ENCODE measurements at places on chromosomes 4 and X. TPM values are rescaled to one million over a fixed set of nuclear protein-coding genes. Genes with fewer than 3 reads are reported as not detected.
A peak's percentile ranks its signal among the peaks of the same experiment; 100 is the strongest.

SORCS2 gene
- total RNA-seq = 0.35 TPM

NHSL2 gene
- total RNA-seq = 1.3 TPM

SEC31A gene
- total RNA-seq = 108 TPM

IGSF1 gene
- total RNA-seq = 0.40 TPM

PRAF2 gene
- 5.4 TPM for total RNA-seq

SLC6A14 gene
- 0.05 TPM for total RNA-seq

CXCL11 gene
- not detected for total RNA-seq

GPRIN3 gene
- 0.40 TPM for total RNA-seq

HTN1 gene
- not detected for total RNA-seq

AMER1 gene
- total RNA-seq = 5.0 TPM

NUDT11 gene
- 0.08 TPM for total RNA-seq

TMEM156 gene
- total RNA-seq = 0.55 TPM

PRR32 gene
- total RNA-seq = not detected

ACE2 gene
- 1.5 TPM for total RNA-seq

DNA sequence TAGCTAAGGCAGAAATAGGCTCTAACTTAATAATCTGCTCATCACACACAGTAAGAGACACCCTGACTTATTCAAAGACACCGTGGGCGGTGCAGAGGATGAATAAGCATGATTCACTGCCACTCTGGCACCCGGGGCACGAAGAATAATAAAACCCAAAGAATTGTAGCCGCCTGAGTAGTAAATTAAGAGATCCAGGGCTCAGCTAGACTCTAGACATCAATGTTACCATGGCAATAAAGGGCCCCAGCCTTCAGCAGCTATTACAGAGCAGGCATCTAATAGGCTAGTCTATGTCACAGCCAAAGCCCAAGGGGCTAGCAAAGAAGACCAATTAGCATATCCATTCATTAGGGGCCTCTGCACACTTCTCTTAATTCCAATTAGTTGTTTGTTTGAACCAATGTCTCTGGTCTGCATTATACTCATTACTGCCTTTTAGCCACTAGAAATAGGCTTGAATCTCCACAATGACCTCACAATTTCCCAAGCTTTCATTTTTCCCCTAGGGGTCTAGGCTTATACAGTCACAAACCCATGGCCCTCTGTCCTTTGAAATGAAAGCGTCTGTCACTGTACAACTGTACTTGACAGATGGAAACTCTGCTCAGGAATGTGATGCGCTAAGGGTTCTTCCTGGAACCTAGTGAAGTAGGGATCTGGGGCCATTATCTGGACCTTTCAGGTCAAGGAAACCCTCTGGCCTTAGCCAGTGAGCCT is 3.0 kb upstream of the ATP1B4 start:
- DNase-seq = no peak

DNA sequence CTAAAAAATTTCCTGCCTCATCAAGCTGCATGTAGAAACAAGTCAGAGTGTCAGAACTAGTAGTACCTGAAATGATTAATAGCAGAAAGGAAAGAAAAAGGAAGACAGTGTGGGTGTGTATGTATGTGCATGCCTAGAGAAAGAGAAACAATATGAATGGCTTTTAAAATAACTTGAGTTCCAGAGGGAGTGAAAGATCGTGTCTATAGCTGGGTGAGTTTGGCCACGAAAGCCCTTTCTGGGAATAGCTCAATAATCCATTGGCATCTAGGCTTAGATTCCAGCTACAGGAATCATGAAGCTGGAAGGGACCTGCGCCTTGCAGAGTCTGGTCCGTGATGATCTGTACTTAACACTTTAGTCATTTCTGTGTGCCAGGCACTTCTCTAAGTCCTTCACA is 195.6 kb downstream of the RAPGEF2 start:
- no peak for DNase-seq

DNA sequence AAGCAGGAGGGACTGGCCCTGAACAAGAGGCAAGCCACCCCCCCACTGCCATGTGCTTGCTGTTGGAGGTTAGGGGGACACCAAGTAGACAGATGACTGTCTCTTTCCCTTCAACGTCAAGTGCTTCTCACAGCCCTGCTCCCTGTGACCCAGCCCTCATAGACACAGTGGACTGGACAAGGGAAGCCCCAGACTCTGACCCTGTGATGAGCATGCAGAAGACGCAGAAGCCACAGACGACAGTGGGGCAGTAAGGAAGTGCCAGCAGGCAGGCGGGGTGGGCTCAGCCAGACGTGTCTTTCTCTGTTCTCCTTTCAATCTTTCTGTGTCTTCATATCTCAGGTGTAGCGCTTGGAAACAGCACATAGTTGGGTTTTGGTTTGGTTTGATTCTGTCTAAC is 2.4 kb upstream of the L1CAM start:
- no peak for DNase-seq

DNA sequence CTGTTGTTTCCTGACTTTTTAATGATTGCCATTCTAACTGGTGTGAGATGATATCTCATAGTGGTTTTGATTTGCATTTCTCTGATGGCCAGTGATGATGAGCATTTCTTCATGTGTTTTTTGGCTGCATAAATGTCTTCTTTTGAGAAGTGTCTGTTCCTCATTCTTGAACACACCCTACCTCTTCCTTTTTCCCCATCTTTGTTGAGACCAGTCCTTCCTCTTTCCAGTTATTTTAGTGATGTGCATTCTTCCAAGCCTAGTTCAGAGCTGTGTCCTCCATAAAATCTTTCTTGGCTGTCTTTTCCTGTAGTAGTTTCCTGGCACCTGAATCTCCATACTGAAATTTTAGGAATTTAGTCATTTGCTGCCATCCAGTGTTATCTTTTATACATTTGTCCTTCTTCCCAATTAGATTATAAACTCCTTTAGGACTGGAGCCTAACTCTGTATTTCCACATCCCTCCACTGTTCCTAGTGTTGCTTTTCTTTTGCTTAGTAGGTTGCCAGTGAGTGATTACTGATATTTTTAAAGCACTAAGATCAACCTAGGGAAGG is 11.4 kb downstream of the FHIP1A start:
- DNase-seq = no peak

GRCh38 chrX:49039598-49040375 is 3.4 kb downstream of the TFE3 start:
- DNase-seq = peak; percentile 64

DNA sequence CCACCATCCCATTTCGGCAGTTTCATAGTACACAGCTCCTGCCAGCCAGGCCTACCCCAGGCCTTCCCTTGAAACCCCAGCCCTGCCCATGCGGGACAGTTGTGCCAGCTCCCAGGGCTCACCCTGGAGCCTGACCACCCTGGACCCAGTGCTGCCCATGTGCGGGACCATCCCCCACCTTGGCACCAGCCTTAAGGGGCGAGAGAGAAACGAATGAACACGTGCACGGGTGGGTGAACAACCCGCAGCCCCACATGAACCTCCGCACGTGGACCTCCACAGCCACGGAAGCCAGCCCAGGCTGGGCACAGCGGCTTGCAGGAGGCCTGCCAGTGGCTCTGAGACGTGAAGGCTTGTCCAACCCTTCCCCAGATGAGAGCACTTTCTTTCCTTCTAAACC is 76.0 kb upstream of the MXD4 start:
- peak; percentile 38 for DNase-seq

DNA sequence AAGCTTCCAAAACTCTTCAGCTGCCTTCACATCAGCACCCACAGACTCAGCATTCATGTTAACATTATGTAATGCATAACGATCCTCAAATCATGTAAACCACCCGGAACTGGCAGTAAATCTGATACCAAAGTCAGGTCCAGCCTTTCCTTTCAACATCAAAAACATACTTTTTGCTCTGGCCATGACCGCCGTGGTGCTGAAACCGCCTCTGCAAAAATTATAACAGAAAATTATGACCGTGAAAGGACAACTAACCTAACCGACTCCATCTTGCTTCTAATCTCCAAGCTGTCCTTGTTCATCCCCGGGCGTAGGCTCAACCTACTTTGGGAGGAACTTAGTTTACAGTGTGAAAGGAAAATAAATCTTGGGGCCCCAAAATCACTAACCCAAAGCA is 51.6 kb downstream of the TRMT44 start:
- DNase-seq = no peak

DNA sequence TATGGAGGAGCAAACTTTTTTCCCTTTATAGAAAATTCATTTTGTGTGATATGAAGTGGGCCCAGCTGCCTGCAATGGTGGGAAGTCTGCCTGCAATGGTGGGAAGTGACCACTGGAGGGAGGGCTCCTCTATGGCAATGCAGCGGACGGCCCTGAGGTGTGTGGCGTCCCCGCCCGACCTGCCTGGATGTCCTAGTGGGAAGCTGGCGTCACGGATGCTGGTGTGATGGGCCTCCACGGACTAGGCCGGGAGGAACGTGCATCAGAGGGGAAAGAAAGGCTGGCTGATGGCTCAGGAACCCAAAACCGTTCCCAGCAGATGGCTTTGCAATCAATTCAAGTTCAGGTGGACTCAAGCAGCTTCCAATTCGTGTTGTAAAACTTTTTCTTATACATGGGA is 177.9 kb downstream of the AFAP1 start:
- peak; percentile 54 for DNase-seq

DNA sequence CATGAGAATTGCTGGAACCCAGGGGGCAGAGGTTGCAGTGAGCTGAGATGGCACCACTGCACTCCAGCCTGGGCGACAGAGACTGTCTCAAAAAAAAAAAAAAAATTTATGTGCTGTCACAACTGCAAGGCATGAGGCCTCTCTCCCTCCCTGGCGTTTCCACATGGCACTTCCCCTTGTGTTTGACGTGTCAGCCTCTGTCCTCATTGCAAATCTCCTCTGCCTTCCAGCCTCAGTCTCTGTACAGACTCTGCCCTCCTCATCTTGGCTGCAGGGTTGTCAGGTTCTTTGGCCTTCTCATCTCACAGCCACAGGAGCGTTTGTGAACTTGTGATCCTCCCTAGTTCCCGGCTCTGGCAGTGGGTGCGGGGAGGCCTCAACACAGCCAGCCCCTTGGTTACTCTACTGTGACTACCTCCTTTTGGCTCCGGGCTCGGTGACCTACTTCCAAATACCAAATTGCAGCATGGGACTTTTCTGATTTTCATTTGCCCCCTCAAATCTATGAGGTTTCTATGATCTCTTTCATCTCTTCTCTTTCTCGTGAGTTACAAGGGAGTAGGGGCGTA is 250.0 kb downstream of the CBR4 start:
- DNase-seq = no peak

GRCh38 chrX:107465932-107466620 is 16.6 kb downstream of the FRMPD3 start:
- DNase-seq = no peak

DNA sequence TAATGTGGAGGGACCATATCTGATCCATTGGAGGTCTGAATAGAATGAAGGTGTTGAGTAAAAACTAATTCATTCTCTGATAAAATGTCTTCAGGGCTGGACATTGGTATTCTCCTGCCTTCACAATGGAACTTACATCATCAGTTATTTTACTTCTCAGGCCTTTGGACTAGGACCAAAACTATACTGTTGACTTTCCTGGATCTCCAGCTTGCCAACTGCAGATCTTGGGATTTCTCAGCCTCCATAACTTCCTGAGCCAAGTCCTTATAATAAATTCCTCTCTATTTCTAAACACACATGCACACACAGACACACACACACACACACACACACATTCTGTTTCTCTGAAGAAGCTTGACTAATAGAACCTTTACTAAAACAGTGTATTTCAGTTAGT is 1858.6 kb upstream of the ADGRL3 start:
- no peak for DNase-seq

- no peak for DNase-seq
Measured at GRCh38 chrX:11756354-11757318, 1.4 kb upstream of the MSL3 start.

- no peak for DNase-seq
Measured at GRCh38 chrX:103101299-103102042, 8.5 kb upstream of the NXF3 start.

- no peak for DNase-seq
Measured at GRCh38 chr4:89562746-89563145, 255.1 kb upstream of the GPRIN3 start.

GRCh38 chr4:42397635-42398170 is 415 bp downstream of the SHISA3 start:
- no peak for DNase-seq

DNA sequence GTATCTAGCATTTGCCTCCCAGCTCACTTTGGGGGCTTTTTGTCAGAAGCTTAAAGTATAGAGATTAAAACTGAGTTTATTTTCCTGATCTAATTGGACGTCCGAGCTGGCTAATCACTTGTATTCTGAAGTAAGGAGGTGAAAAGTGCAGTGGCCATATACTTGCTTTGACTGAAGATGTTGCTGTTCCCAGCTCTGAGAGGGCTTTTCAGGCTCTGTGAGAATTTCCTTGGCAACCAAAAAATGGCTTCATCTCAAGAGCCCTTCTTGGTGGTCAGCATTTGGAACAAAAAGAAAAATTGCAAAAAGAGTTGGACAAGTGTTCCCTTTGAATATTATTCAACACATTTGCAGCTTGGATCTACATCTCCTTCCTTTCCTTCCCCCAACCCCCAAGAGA is 67.0 kb downstream of the SLC4A4 start:
- DNase-seq = no peak

GRCh38 chr4:7680731-7681130 is 246.0 kb upstream of the PSAPL1 start:
- DNase-seq = no peak

- no peak for DNase-seq
Measured at GRCh38 chr4:119933606-119934005, 133.0 kb downstream of the MAD2L1 start.

GRCh38 chr4:37909332-37910090 is 18.6 kb downstream of the TBC1D1 start:
- DNase-seq = no peak

GRCh38 chr4:70559211-70559830 is 32.7 kb upstream of the AMBN start:
- peak; percentile 51 for DNase-seq

DNA sequence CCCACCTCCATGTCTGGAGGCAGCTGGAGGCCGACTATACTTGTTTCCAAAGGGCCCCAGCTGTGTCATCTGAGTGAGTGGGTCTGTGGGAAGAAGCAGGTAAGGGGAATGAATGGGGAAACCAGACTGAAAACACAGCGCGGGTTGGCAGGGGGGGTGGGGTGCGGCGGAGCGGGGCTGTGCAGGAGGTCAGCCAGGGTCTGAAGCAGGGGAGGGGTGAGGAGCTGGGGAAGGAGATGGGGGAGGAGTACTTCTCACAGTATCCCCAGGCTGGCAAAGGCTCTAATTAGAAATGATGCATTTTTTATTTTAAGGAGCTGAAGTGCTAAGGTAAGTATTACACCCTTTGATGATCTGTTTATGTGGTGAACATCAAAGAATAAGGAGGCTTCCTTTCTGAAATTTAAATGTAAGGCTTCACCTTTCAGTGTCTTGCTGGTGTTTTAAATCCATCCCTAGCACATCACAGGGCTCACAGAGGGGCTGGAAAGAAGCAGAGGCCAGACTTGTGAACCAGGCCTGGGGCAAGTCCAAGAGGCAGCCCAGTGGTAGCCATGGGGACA is 37.5 kb downstream of the SMIM20 start:
- no peak for DNase-seq

GRCh38 chr4:22480675-22481327 is 35.1 kb downstream of the ADGRA3 start:
- DNase-seq = no peak

- DNase-seq = no peak
Measured at GRCh38 chrX:69138118-69138390, 27.2 kb downstream of the PJA1 start.
